ENCODE measurements at places on chromosomes 7 and 10. TPM values are rescaled to one million over a fixed set of nuclear protein-coding genes. Genes with fewer than 3 reads are reported as not detected.
A peak's percentile ranks its signal among the peaks of the same experiment; 100 is the strongest.

DNA sequence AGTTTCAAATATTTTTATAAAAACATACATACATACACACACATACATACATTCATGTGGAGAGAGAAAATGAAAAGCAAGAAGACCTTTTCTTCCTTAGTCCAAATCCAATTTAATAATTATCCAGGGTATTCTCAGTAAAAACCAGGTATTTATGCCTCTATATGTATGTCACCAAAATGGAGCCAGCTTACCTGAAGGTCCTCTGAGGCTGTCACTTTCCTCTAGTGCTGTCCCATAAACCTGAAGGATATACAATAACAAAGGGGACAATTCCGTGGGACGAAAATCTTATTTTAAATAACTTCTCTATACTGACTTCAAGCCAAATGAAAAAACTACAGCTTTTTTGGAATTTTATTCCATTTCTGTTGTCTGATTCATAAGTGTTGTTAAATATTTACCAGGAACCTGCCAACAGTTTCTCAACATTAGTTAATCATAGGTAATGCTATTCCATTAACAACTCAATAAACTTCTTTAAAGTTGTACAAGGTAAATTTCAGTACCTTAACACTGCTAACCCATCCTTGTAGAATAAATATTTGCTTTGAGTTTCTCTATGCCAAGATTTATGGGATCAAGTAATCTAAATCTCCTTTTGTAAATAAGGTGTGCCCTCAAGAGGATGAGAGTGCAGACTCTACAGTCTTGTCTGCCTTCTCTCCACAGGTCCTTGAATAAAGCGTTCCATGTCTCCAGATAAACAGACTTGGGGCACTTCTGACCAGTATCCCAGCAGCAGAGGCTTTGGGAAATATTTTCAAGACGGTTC, 260.3 kb downstream of the AHR start:
- peak; percentile 21 for DNase-seq

GRCh38 chr10:110158051-110159005, 49.1 kb upstream of the MXI1 start:
- no peak for DNase-seq

GRCh38 chr10:124597846-124598165, 136.2 kb downstream of the LHPP start:
- DNase-seq, result no peak

HABP2 gene
- total RNA-seq, result 1.0 TPM

TCAF2 gene
- total RNA-seq, result 0.52 TPM

GRCh38 chr7:88312061-88312663, 5.5 kb upstream of the STEAP4 start:
- DNase-seq, result no peak

DNA sequence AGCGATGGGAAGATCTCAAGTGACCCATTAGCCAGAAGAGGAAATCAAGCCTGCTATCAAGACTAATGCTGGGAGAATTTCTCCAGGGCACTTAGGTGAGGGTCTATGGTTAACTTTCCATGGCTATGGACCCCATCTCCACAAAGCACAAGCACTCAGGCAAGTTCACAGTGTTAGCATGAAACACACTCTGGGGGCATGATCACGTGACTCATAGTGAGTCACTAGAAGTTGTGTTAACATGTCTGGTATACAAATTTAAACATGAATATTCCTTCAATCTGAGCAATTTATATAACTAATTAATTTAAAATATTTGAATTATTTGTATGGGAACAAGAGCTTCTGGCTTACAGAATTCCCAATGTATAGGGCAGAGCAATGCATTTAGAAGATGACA, 131.8 kb downstream of the FAM204A start:
- DNase-seq, result no peak
